ENCODE measurements at places on chromosomes 3 and 15.

DNA sequence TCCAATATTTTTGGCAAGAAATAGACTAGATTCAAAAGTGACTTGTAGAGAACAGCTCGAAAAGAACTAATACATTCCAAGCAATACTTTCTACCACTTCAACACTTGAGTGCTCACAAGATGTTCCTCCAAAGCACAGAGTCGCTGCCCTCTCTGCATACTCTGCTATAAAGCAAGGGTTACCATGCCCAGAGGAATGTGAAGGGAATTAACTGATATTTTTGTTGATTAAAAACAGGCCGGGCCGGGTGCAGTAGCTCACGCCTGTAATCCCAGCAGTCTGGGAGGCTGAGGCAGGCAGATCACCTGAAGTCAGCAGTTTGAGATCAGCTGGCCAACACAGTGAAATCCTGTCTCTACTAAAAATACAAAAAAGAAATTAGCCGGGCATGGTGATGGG, 57.6 kb upstream of the CSPG5 start:
- DNase-seq: no peak

DNA sequence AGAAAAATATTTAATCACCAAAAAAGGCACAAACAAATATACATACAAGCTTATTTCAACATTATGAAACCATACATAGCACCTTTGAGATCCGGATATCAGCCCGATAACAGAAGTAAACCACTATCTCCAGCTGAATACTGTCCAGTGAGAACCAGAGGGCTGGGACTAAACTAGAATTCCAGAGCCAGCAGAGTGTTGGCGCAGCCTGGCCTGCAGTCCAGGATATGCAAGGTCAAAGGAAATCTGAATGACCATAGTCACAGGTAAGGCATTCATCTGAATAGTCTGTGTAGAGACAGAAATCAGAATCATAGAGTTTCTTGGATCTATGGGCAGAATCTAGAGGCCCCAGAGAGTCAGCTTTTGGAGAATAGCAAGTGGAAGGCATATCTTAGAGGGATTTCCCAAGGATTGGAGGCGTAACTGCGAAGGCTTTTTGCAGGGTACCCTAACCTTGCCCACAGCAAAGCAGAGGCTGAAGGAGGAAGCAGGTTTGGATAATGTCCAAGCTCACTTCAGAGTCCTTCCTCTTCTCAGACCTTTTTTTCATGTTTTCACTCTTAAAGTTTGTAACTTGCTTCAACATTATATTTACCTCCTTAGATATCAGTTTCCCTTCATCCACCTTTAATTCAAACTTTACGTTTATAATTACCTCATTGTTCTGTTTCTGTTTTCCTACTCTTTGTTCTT, 32.5 kb upstream of the TP63 start:
- DNase-seq: no peak

DNA sequence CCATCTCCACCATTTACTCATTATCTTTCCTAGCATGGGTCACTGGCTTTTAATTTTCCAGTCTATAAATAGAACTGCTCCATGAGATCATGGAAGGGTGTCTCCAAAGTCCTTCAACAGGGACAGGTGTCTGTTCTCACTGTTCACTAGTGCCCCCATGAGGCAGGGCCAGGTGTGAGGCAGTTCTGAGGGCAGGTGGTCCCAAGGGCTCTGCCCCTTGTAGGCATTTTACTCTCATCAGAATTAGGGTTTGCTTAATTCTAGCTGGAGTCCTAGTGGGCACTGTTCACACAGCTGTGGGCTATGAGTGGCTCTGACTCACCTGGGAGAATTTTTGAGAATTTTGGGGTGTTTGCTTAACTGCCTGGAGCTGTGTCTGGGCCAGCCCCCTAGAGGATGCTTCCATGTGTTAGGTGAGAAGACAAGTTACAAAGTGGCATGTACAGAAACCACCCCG, 248.0 kb upstream of the LYSMD4 start:
- DNase-seq: no peak

DNA sequence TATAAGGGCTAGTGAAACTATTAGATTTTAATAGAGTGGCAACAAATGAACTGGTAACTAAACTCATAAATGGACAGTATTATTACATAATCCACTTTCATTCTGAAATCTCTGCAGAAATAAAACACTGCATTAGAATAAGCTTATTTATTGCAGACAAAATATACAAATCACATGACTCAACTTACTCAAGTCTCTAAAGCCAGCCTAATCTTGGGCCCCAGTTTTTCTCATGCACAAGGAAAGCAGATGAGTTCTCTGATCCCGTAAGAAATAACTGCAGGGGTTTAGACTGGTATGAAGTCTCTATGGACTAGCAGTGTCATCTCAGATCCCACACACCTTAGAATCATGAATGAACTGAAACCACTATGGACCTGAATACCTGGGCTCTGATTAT, 5.8 kb downstream of the DLG1 start:
- DNase-seq: no peak

DNA sequence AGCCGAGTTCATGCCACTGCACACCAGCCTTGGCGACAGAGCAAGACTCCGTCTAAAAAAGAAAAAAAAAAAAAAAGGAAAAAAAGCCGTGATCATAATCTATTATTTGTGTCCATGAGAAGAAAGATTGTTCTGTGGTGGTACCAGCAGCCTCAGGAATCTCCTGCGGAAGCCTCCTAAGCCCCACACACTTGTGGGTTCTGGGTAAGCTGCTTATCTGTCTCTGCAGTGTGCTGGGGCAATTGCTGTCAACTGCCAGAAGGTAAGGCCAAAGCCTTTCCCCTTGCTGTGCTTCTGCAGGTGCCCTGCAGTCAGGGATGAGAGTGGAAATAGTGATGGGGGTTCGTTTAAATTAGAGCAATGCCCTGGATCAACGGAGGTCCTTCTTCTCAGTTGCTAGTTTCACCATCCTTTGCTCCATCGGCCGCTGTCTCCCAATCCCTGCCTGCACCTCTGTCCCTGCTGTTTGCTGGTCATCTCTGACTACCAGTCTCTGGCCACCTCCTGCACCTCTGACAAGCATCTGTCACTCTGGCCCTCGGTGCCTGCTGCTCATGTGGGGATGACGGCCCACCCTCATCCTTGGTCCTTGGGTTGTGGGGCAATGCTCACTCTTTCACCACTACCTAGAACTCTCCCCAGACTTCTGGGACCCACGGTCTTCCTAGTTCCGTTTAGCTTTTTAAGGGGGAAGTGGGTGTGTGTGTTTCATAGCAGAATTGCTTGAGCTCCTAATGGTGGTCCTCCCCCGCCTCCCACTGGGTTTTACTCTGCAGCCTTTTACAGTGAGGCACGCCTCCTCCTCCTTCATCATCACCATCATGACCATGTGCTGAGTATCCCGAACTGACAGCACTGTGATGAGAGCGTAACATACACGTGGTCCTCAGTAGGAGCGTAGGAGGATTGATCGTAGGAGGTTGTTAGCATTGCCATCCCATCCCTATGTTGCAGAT, 25.5 kb downstream of the CHRD start:
- no peak for DNase-seq

- DNase-seq: no peak
Measured at GRCh38 chr3:76997733-76998132, 42.2 kb upstream of the ROBO2 start.

GRCh38 chr3:114645392-114645791, 351.6 kb downstream of the TIGIT start:
- no peak for DNase-seq

- no peak for DNase-seq
Measured at GRCh38 chr3:17194116-17194515, 309.4 kb downstream of the PLCL2 start.

DNA sequence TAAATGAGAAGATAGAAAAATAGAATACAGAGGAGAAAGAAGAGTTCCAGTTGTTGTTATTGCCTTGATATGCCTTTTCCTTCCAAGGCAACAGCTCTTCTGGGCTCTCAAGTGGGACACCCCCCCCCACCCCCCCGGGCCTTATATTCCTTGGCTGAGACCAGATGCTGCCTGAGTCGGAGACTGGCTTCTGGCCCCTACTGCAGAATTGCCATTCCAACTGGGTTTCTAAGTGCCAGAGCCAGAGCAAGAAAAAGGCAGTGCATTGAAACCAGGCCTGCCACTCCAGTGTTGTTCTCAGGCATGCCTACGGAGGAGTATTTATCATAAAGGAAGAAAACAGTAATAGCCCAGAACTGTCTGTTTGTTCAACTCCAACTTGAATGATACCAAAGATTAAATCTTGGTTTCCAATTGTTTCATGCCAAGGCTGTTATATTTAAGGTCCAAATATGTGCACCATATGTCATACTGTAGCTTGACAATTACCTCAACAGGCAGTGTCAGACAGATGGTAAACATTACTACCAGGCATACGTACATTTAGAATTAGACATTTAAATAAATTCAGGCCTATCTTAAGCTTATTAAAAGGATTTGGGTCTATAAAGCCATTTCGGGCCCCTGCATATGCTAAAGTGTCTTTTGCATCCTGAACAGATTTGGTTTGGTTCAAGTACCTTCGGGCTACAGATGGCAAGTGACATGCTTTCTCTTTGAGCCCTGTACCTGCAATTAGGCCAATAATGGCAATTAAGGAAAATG, 209.9 kb upstream of the SEMA6D start:
- no peak for DNase-seq

- DNase-seq: no peak
Measured at GRCh38 chr3:28290863-28291300, 49.5 kb downstream of the CMC1 start.

DNA sequence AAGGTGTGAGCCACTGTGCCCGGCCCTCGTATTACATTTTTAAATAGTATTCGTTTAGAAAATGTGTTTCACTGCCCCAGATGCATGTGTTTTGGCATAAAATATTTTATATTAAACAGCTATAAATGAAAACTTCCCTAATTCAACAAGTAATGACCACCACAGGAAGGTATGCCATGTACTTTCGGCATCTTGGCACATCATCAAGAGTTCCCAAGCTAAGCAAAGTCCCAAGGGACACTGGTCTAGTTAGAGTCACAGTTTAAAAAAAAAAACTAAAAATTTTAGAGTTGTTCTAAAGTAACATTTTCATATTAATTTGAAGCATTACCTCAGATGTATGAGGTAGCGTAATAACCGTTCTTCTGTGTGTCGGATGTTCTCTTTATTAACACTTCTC, 15.6 kb upstream of the ARPP19 start:
- DNase-seq: no peak

- DNase-seq: no peak
Measured at GRCh38 chr15:82945326-82945725, 7.2 kb downstream of the HOMER2 start.

GRCh38 chr15:101437618-101438481, 51.7 kb downstream of the PCSK6 start:
- DNase-seq: no peak

DNA sequence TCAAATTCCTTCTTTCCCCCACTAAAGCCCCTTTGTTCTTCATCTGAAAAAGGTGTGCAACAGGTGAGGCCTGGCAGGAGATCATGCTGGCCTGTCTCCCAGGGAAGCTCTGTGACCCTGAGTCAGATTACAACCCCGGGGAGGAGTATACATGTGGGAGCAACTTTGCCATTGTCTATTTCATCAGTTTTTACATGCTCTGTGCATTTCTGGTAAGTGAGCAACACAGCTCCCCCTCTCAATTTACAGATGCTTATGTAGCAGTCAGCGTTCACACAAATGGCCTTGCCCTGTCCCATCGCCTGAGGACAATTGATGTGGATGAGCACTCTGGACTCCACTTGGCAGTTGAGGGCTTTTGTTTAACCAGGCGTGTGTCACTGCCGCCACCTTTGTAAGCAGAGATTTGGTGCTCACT, 70.4 kb downstream of the CHDH start:
- DNase-seq: no peak

- DNase-seq: no peak
Measured at GRCh38 chr3:64574194-64574593, 113.6 kb downstream of the ADAMTS9 start.

DNA sequence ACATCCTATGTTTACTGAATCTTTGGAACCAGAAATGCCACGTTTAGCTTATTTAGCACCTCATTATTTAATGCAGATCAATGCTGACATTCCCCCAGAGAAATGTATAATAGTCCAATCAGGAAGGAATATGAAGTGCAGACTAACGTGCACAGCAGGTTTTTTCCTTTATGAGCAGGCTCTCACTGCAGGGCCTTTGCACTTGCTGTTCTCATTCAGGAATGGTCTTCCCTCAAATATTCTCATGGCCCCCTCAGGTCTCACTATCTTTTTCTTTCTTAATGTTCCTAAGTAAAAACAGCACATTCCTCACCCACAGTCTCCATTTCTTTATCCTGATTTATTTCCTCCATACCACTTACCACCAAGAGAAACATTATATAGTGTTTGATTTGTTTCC, 174.6 kb downstream of the FOXP1 start:
- DNase-seq: no peak

DNA sequence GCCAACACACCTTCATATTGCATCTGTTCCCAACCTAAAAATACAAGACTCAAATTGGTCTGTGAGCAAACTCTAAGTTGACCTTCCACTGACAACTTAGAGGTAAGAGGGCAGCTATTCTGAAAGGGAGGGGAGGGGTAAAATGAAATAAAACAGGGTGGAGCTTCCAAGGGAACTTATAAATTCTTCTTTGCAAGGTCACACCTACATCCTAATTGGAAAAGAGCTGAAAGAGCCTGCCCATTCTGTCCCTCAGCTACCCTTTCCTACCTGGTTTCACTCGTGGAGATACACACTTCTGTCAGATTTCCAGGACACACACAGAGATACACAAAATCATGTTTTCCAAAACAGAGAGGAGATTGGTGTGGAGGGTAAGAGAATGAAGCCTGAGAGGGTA, 1.0 kb downstream of the ILDR1 start:
- no peak for DNase-seq

DNA sequence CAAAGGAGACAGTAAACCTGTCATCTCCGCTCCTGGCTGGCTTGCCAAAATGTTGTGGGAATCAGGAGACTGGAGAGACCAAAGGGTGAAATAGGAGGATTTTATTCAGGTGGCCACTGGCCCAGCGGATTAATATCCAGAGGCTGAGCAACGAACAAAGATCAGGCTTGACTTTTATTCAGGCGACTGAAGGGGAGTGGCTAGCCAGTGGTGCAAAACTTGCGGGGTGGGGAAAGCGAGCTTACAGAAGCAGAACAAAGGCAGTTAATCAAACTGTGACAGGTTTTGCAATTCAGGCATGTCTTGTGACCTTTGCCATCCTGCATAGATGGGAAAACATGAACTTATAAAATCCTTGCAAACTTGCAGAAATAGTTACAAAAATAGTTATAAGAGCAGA, 19.8 kb upstream of the ACAD9 start:
- DNase-seq: no peak

DNA sequence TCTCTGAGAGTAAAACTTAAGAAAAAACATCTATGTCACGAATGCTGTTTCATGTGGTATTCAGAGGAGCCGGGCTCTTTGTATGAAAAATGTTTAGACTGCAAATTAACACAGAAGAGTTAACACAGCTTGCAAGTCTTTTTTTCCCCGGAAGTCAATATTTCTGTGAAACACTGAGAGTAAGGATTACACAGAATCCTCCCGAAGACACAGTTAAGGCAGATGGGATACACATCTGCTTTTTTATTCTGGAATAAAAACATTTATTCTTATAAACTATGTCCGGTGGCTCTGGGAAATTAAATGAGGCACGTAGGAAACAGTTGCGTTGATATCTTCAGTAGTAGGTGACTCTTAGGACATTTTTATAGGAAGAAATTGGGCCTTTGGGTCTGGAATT, 180.6 kb downstream of the PTPRG start:
- DNase-seq: no peak

GRCh38 chr3:45105855-45106671, 40.1 kb downstream of the CDCP1 start:
- peak; percentile 92 for DNase-seq

GRCh38 chr15:89016549-89017041, 71.7 kb upstream of the ABHD2 start:
- DNase-seq: peak; percentile 81

GRCh38 chr3:140023616-140024530, 88.9 kb downstream of the CLSTN2 start:
- no peak for DNase-seq

- DNase-seq: no peak
Measured at GRCh38 chr3:21484828-21485144, 266.2 kb downstream of the ZNF385D start.
